ENCODE measurements at places on chromosomes 4 and X.

DNA sequence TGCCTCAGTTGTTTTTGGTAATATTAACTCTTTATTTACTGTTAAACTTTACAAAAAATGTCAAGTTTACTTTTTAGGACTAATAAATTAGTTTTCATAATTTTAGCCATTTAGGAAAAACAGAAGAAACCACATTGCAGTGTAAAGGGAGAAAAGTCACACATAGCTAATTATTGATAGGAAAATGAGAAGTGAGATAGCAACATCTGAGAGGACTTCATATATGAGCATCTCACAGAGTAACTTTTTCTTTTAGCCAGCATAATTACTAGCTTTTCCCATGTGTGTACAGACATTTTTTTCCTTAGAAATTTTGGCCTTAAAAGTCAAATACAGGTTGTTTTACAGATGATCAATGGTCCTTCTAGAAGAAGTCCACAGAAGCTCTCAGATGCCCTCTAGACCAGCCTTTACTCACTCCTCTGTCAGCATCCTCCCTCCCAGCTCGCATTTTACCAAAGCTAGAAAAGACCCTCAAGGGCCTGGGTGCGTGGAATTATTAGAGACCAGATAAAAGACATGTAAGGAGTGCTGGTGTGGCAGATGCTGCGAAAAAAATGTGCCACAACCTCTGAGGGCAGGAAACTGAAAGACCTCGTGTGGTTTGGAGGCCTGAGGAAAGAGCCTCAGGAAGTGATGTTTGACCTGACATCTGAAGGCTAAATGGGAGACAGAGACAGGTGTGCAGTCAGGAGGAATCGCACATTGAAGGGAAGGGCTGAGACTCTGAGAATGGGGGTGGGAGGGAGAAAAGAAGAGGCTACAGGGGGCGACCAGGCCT is 156.9 kb downstream of the CBR4 start:
- DNase-seq: no peak

DNA sequence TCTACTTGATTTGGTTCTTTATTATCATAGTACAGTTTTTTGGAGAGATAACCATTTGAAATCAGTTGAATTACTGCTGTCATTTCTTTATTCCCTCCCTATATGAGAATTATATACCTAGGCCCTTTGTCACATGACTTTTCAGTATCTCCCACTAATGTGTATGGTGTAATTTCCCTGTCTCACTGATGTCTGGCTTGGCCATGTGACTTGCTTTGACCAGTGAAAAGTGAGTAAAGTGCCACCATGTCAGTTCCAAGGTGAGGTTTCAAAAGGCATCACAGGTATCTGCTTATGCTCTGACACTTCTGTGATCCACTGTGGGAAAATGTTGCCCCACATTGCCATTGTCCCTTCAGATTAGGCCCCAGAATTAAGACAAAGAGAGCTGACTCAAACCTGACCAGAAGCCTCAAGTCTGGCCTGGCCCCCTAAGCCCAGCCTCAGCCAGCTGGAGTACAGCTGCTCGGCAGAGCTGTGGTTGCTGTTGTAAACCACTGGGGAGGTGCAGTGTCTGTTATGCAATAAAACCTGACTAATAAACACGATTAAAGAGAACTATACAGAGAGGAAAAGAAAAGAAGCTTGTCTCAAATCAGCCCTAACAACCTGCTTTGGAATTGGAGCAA is 27.5 kb downstream of the SETD7 start:
- DNase-seq: no peak

DNA sequence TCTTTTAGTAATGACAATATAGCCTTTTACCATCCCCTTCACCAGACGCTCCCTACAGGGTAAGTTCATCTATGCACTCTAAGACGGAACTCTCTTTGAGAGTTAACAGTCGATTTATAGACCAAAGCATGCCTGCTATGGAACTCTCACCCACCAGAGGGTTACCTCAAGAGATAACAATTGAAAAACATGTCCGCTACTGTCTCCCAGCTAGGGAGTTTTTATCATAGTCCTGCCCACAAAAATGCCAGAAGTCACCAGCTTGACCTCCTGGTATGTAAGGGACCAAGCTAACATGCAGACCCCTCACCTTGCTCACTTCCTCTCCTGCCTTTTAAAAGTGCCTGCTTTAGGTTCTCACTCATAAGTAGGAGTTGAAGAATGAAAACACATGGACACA is 16.7 kb upstream of the YTHDC1 start:
- DNase-seq: no peak

GRCh38 chr4:80125252-80126177 is 52.5 kb upstream of the ANTXR2 start:
- DNase-seq: peak; percentile 11

DNA sequence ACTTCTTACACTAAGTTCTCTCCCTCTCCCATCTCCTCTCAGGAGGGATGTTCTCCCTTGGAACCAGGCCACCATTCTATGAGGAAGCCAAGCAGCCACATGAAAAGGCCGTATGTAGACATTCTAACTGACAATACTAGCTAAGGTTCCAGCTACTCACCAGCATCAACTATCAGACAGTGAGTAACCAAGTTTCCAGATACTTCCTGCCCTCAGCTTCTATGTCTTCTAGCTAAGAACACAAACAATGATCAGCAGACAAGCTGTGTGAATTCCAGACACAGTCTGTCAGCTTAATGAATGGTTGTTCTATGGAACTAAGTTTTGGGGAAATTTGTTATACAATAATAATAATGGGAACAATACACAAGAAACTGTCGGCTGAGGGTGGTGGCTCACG is 50.8 kb downstream of the SMIM14 start:
- no peak for DNase-seq

- DNase-seq: no peak
These were observed 3.3 kb downstream of the SHROOM2 start for GRCh38 chrX:9789555-9789954.

- no peak for DNase-seq
These were observed 155.7 kb downstream of the SNCA start for GRCh38 chr4:89681219-89681618.

DNA sequence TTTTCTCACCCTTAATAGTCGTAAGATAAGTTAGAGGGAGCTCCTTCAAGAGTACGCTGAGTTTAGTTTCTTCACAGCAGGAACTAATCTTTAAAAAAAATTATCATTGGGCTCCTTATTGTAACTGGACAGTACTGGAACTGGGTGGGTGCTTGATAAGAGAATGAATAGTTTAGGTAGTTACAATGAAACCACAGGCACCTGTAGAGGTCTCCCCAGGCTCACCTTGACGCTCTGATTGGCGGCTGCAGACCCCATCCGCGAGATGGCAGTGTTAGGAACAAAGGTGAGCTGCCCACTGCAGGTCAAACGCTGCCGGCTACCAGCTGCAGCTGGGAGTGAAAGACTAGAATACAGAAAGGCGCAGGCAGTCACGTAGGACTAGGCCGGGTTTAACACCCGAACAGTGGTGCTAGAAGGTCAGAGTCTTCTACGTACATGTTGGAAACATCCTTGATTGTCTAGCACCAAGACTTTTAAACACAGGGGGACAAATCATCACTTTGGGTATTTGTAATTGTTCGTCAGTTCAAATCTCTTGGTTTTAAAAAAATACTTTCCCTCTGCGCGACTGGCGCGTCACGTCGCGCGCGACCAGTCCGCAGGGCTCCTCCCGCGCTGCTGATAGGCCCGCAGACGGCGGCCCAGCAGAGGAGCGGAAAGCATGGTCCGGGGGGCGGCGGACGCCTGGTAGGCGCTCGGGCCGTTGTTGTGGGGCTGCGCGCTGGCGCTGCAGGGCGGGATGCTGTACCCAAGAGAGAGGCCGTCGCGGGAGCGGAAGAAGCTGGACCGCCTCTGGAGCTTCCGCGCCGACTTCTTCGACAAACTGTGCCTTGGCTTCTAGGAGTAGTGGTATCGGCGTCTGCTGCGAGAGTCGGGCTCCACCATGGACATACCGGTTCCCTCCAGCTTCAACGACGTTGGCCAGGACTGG is 45.6 kb downstream of the SMARCA5 start:
- DNase-seq: peak; percentile 21

DNA sequence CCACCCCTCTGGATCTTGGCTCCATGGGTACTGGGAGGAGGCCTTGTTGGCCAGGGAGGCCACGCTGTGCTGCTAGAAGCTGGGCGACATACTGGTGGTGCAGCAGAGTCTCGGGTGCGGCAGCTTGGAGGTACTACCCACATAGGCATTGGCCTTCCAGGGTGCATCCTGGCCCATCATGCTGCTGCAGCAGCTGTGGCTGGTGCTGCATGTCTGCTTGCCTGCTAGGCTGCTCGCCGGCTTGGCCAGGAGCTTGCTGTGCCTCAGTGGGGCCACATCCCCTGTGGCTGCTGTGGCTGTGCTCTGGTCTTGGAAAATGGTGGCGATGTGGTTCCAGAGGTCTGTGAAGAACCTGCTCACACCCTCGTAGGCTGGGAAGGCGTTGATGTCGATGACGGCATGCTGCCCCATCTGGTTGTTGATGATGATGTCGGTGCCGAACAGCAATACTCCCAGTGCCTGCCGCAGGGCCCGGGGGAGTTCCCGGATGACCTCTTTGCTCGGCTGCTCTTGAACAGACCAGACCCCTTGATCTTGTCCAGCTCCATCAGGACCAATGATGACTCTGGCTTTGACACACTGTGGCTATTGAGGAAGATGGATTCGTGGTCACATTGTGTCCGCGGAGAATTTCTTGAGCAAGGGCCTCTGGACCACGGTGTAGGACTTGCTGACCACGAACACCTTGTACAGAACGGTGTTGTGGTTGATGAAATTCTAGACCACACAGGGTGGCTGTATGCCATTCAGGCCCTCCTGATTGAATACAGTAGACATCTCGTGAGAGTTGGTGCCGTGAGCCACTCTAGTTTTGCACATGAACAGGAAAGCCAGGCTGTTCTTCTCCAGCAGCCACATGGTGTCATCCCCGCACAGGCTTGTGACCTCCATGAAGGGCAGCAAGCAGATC is 11.8 kb downstream of the RBM10 start:
- no peak for DNase-seq

GRCh38 chr4:48333587-48333986 is 7.7 kb upstream of the SLAIN2 start:
- no peak for DNase-seq

DNA sequence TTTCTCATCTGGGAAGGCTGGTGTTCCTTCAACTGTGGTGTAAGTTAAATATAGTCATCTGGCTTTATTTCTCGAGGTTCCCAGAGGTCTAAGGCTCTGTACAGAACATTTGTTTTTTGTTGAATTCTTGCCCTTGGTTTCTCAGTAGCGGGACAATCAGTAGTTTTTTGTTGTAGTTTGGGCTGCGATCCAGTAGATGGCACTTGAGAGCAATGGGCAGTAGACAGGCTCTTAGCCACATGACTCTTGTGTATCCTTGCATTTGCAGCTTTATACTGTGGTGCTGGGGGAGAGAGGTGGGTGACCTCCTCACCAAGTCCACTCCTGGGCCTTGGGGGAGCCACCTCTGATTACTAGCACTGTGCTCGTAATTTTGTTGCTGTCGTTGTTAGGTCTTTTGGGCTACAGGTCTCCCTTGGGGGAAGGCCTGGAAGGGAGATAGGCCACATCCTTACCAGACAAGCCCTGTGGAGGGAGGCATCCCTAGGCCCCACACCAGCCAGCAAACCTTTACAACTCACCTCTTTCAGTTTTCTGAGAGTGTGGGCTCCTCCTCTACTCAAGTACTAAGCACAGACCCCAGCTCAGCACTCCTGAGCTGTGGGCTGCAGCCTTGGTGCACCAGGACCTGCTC is 8.1 kb downstream of the ETDB start:
- DNase-seq: no peak

GRCh38 chr4:56276547-56276946 is 110.7 kb downstream of the AASDH start:
- DNase-seq: no peak

DNA sequence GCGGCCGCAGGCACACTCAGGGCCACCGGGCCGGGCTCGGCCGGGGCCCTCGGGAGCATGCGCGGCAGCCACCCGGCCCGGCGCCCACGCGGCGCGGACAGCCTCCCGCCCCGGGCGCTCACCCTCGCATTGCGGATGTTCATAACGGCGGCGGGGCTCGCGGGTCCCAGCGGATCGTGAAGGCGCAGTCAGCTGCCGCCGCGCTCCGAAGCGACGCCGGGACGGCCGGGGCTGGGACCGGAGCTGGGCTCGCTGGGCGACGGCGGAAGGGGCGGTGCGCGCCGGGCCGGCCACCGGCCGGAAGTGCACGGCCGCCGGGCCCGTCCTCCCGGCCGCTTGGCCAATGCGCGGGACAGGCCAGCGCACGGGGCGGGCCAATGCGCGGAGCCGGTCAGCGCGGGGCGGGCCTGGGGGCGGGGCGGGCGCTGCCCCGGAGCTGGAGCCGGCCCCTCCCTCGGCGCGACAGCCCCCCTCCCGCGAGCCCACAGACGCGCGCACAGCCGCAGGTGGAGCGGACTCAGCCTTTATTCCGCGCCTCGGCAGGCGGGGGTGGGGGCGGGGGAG is at the start of gene NAA10:
Gene NAA10 (minus strand): TSS at position 276 of the 564 bp plus-strand sequence. CDS start 133 bp downstream, at position 143.
- no peak for DNase-seq

DNA sequence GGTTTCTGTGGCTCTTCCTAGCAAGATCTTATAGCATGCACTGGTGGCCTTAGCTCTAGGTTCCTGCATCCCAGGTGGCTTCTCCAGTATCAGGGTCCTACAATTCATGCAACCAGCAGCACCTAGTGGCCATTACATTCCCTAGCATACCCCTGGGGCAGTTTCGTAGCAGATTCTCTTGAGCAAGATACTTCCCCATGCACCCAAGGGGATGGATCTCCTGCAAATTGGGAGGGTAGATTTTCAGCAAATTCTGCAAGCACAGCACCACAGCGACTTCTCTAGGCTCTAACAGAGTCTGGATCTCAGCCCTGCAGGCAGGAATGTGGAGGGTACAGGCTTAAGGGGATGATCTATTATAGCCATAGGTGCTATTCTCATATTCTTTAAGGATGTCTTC is 13.1 kb upstream of the SLC9B1 start:
- no peak for DNase-seq

- DNase-seq: no peak
These were observed 353.4 kb downstream of the SPRY1 start for GRCh38 chr4:123750044-123750443.

DNA sequence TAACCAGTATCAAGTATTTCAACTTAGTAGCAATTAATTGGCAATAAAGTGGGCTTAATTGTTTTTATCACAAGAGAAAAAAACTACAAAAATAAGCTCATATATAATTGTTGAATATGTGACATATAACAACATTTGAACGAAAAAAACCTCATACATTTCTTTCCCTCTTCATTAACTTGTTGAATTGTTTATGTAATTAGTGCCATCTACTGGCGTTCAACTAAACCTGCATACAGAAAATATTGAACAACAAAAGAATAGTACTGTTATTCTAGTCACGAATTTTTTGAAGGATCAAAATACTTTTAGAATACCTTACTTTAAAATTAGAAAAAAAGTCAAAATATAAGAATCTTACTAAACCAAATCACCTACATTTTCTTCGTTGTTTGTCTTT is 586.5 kb upstream of the FTHL17 start:
- DNase-seq: no peak

GRCh38 chrX:121546317-121546716 is 498.9 kb downstream of the GLUD2 start:
- no peak for DNase-seq

- DNase-seq: no peak
These were observed 364.6 kb downstream of the ZIC3 start for GRCh38 chrX:137930533-137930932.

GRCh38 chr4:3770323-3771163 is 4.4 kb downstream of the ADRA2C start:
- no peak for DNase-seq
